ENCODE measurements at places on chromosomes 2 and 18.

- DNase-seq, result no peak
Measured at GRCh38 chr18:57668021-57668420, 46.4 kb upstream of the NARS1 start.

DNA sequence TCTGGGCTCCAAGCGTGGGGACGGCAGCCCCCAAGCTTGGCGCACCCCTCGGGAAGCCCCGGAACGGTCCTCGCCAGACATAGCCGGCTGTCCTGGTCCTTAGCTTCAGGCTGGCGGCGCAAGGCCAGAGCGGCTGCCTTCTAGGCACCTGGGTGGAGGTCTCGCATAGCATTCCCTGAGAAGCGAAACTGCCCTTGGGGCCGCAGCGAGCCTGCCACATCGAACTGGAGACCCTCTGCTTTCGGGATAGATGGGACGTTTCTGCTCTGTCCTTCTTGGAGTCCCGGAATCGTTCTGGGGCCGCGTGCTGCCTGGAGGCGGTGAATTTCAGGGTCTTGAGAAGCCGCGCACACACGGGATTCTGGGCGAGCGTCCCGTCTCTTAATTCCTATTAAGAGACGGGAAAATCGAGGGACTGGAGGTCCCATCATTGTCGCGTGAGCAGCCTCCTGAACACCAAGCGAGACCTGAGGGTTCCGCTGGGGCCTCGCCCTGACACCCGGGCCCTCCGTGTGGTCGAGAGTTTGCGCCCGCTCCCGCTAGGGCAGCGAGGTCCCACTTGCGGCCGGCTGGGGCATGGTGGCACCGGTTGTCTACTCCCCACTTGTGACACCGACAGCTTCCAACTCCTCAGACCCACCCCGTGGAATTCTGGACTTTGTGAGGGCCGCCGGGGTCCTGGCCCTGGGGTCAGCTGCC lies 9.7 kb upstream of the EN1 start:
- DNase-seq, result no peak

DNA sequence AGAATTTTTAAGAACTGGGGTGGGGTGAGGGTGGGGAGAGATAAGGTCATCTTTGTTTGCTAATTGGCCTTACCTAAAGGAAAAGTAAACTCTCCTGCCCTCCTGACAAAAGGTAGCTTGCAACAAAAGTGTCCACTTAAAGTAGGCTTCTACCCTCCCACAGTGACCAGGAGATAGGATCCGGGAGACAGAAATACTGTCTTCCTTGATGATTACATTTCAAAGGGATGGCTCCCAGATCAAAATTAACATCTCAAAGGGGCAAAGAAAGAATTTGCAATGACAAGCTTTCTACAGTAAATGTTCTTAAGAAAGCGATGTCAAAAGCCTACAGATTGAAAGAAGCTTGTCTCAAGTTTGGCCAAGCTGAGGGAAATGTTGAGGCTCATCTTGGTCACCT lies 775.3 kb downstream of the CPS1 start:
- no peak for DNase-seq

- DNase-seq, result no peak
Measured at GRCh38 chr2:148292431-148292830, 271.5 kb downstream of the MBD5 start.

DNA sequence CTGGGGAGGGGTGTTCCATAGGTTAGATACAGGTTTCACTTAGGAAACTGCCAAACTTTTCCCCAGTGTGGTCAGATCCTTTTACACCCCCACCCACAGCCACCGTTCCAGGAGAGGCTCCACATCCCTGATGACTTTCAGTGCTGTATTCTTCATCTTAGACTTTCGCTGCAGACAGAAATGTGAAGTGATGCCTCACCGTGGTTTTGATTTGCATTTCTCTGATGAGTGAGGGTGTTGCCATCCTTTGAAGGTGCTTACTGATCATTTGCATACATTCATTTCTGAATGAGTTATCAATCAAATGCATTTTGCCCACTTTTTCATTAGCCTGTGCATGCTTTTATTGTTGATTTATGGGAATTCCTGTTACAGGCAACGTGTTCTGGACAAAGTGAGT lies 14.9 kb downstream of the COPS9 start:
- no peak for DNase-seq

GRCh38 chr2:16123421-16123820 lies 183.1 kb downstream of the MYCN start:
- no peak for DNase-seq

DNA sequence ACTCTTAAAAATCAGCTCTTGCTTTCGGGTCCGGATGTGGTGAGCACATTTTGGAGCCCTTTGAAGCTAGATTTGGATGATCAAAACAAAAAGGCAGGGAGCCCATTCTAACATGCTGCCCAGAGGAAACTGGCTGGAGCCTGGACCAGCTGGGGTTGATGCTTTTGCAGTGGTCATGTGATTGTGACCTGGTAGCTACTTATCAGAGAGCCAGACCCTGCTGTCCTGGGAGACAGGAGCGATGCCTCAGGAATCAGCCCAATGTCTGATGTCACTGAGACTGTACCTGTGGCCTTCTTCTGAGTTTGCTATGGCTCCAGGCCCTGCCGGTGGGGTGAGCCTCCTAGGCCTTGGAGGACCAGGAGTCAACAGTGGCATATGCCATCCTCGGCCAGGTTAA lies 18.7 kb upstream of the SCLY start:
- DNase-seq, result no peak

DNA sequence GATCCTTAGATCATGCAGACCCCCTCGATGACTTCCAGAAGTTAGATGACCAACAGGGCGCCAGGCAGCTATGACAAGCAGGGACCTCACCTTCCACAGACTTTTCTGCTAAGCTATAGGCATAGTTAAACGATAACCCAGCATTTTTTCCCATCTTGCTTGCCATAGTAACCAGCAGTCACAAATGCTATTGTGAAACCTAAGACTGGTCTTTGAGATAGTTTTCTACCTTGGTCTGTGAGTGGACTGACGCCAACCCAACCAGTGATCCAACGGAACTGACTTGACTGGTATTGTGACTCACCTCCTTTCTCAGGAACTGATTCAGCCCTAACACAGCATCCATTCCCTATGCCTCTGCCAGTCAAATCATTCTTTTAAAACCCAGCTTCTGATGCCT lies 361.2 kb downstream of the LRRTM4 start:
- DNase-seq, result no peak

All from T-helper 2 cell treated with Interferon-gamma antibody and Interleukin-4, amounts not matched to agents 5 μg/mL and 100 μg/mL, for 36 hours (primary cell).